ENCODE measurements at places on chromosomes 13 and 19. TPM values are rescaled to one million over a fixed set of nuclear protein-coding genes. Genes with fewer than 3 reads are reported as not detected.

- DNase-seq, result no peak
Measured at GRCh38 chr19:39942366-39942730, 7.9 kb upstream of the FCGBP start.

GRCh38 chr13:48731957-48732569 lies 78.3 kb downstream of the CYSLTR2 start:
- DNase-seq, result no peak

DNA sequence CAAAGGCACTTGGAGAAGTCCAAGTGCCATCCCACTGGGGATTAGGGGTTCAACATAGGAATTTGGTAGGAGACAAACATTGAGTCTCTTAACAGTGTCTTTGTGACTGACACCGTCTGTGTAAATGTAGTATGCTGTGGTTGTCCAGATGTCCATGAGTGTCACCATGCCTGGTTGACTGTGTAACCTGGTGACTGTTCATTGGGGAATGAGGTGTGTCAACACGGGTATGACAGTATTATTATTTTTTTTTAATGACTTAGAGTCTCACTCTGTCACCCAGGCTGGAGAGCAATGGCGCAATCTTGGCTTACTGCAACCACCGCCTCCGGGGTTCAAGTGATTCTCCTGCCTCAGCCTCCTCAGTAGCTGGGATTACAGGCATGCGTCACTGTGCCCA lies 16.2 kb downstream of the PKN1 start:
- DNase-seq, result no peak

DNA sequence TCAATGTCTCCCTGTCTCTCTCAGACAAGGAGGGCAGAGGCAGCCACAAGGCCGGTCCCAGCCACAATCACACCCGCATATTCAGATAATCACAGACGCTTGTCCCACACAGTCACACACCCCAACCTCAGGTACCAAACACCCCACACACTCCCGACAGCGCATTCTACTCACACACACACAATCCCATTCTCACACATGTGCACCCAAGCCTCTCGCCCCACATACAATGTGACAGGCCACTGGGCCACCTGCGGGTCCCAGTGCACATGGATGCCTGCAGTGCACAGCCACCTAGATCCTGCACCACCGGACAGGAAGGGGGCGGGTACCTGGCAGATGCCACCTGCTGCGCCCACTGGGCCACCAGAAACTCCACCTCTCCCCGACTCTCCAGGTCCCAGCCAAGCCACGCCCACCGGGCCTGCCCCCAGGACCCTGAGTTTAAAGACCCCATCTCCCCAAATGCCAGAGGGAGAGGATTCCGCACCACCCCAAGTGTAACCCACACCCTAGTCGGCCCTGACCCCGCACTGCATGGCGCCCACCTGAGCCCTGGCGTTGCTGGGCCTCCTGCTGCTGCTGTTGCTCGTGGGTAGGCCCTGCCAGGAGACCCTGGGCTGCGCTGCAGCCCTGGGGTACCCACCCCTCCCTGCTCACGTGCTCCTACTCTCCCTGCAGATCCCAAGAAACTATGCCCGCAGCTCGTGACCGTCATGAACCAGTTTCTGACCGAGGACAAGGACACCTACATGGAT lies 10.6 kb downstream of the SCGB2B2 start:
- no peak for DNase-seq

DNA sequence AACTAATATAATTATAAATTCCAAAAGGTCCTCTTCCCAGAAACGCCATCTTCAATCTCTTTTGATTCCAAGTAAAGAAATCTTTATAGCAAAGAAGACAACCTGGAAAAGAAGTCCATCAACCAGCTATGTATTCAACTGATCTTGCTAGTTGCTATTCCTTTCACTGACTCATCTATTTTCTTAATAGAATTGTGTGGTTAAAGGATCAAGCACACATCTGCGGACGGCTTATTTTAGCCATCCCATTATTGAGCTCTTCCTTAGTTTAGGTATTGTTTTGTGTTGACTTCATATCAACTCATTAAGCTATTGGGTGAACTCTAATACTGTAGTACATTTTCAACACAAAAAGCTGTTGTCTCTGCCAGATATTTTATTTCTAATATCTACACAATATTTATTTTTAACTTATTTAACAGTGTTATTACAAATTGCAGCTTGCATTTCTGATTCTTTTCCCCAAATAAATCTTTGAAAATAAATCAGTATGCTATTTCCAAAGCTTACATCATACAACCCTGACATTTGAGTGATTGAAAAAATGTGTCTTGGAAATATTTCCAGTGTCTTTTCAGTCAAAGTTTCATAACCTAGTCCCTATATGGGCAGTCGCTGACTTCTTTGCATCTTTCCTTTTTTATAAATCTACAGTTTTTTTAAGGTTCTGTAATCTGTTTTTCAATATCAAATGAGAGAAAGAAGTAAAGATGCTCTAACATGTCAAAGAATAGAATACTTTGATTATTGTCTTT lies 158.8 kb upstream of the SPRY2 start:
- DNase-seq, result no peak

- no peak for DNase-seq
Measured at GRCh38 chr13:98567140-98567539, 9.8 kb downstream of the STK24 start.

Gene SLC25A41
- total RNA-seq, result 1.1 TPM

Gene RNF17
- total RNA-seq, result 0.12 TPM

Gene SYCN
- total RNA-seq, result not detected

All from type B pancreatic cell (in vitro differentiated cells).